ENCODE measurements at places on chromosomes 1 and 21.

GRCh38 chr1:31515056-31515775 lies 61.1 kb upstream of the TINAGL1 start:
- DNase-seq: no peak

GRCh38 chr1:146029117-146029516 lies 7.6 kb upstream of the HJV start:
- DNase-seq: peak; percentile 2

DNA sequence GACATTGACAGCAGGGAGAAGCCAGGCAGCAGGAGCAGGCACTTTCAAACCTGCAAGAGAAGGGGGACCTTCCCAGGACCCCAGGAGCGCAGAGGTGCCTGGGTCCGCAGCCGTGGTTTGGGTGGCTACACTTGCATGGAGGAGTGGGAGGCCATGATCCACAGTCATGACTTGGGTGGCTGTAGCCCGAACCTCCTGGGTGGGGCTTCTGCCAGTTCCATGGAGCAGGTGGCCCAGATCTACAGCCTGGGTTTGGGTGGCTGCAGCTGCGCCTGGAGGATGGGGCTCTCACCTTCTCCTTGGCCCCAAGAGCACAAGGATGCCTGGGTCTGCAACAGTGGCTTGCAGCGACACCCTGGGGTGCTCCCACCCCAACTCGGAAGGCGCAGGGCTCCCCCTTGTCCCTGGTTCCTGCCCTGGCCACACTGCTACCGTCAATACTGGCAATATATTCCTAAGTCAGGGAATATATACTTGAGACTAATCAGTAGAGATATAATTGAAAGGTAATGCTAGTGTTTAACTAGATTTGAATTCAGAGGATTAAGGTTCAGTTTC lies 2.3 kb upstream of the OR6K6 start:
- DNase-seq: no peak

DNA sequence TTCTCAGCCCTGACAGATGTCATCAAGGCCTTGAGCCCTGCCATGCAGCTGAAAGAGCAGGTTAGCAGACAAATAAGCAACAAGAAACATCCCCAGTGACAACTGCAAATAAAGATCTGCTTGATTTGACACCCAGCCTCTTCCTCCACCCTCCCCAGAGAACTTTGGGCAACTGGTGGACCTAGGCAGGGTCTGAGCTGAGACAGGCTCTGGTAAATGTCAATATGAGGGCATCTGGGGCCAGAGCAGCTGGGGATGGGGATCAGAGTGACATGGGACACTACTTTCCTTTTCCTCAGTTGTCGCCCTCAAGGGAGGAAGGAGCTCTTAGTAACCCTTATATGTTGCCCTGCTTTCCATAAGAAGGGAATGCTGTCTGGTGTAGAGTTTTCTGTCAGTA lies 544.1 kb downstream of the NEGR1 start:
- no peak for DNase-seq

DNA sequence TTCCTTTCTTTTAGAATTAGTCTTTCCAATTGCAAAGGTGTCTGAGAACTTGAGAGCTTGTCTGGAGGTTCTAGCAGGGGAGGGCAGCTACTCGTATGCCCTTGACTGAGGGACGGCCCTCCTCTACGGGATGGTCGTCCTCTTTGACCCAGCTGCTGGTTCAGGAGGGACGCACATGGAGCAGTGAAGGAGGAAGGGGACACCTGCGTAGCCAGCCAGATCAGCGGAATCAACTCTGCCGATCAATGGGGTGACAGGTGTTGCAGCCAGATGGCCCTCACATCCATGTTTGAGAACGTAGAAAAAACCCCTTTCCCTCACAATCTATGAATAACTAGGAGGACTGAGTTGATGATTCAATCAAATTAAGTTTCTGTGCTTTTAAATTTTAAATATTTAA lies 15.7 kb upstream of the A3GALT2 start:
- DNase-seq: no peak

- DNase-seq: no peak
These were observed 212.0 kb downstream of the COL11A1 start for GRCh38 chr1:102896286-102896685.

- DNase-seq: no peak
These were observed 5.1 kb upstream of the LENEP start for GRCh38 chr1:154988058-154988954.

DNA sequence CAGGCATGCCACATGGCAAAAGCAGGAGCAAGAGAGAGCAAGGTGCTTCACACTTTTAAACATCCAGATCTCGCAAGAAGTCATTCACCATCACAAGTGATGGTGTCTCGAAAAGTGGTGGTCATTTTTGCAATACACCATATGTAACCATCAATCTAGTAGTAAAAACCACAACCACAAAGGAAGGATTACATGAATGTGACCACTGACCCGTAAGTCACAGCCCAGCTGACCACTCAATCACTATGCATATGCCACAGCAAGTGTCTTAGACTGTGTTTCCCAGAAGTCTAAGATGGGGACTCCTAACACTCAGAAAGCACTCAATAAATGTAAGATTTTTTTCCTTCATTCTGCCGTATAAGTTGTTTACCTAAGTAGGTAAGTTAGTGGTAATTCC lies 76.9 kb downstream of the FH start:
- DNase-seq: no peak

DNA sequence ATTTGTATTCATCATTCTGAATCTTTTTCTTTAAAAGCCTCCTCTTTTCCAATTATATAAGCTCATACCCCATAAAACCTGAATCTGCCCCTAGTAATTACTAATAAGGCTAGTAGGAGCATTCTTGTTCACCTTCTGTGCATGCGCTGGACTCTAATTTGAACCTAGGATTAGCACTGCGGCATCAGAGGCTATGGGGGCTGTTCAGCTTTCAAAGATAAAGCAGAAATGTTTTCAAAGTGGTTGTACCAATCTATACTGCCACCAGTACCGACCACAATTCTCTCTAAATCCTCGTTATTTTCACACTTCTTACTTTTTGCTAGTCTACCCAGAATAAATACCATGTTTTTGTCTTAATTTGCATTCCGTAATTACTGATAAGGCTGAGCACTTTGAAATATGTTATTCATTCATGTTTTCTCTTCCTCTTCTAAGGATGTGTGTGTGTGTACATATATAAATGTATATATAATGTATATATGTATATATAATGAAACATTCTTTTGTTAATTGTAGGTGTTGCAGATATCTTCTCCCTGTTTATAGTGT lies 1.6 kb upstream of the DDX59 start:
- DNase-seq: no peak

GRCh38 chr1:90964444-90965035 lies 57.3 kb downstream of the ZNF644 start:
- peak; percentile 29 for DNase-seq

DNA sequence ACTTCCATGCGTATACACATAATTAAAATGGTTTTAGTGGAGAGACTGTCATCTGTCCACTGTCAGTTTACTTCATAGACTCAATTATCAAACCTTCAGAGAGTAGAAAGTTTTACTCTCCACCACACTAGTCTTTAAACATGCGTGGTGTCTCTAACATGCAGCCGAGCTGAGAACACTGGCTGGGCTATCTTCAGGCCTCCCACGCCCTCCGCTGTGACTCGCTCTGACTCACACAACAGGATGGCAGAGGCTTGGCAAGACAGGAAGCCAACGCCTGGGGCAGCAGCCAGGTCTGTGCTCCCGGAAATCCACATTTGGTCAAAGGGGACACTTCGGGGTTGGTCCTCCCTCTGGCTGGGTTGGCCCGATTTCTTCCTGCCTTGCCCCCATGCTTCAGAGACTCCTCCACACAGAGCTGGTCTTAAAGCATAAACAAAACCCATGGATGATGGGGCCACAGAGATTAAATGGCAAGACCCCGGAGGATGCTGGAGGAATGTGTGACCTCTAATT lies 22.7 kb upstream of the IFNGR2 start:
- DNase-seq: peak; percentile 97

DNA sequence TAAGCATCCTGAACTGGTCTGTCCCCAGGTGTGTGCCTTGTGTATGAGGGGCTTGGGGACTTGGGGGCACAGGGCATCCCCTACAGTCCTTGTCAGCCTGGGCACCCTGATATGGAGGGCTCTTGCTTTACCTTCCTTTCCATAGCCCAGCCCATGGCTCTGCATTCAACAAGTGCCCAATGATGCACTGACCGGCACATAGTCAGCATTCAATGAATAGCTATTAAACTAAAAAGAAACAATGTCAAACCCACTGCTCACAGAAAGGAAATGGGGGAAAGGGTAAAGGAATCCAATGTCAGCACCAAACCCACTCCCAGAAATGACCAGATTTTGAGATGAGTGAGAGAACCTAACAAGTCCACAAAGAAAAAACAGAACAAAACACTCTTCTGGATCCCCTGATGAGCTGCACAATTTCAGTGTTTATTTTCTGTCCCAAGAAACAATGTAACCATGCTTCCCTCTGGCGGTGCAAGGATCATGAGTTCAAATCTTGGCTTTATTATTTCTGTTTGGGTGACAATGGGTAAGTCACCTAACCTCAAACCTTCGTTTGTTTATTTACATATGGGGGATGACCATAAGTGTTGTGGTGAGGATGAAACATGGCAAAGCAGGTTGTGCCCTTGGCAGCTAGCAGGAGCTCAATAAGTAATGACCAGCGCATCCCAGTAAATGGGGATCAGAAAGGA lies 22.0 kb downstream of the SYT6 start:
- DNase-seq: peak; percentile 31

DNA sequence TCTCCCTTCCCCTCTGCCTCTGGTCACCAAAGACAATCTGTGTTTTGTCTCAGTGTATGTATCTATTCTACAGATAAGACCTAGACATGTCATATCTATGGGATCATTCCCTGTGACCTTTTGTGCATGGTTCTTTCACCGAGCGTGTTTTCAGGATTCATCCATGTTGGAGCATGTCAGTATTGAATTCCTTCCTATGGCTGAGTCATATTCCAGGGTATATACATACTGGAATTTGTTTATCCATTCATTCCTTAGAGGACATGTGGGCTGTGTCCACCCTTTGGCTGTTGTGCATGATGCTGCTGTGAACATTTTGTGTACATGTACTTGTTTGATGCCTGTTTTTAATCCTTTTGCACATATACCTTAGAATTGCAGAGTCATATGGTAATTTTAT lies 69.9 kb downstream of the NFASC start:
- DNase-seq: peak; percentile 13

- DNase-seq: no peak
These were observed 19.8 kb downstream of the ATP1A1 start for GRCh38 chr1:116392717-116393404.

DNA sequence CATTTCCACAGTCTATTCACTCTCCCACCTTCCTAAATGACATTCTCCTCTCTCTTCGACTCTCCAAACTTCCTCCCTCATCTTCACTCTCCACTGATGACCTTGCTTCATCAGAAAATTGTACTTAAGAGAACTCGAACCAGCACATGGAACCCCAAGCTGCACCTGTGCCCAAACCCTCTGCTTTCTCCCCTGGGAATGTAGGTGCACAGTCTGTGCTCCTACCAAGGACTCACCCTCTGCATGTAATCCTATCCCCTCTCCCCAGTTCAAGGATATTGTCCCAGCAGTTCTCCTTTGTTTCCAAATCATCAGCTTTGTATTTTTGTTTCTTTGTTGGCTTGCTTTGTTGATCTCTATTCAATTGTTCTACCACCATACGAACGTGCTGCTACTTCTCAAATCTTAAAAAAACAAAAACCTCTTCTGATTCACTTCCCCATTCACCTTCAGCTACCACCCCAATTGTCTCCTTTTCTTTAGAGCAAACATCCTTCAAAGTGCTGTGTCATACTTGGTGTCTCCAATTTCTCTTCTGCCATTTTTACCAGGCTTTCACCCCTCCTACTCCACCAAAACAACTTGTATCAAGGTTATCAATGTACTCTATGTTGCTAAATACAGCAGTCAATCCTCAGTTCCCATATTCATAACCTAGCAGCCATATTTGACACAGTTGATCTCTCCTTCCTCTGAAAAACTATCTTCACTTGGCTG lies 26.8 kb downstream of the RAB3B start:
- no peak for DNase-seq

GRCh38 chr1:224700918-224701531 lies 84.9 kb downstream of the CNIH3 start:
- peak; percentile 27 for DNase-seq

- no peak for DNase-seq
These were observed 22.0 kb upstream of the THEM5 start for GRCh38 chr1:151875419-151876097.

GRCh38 chr21:27077501-27077900 lies 110.6 kb upstream of the ADAMTS5 start:
- no peak for DNase-seq

DNA sequence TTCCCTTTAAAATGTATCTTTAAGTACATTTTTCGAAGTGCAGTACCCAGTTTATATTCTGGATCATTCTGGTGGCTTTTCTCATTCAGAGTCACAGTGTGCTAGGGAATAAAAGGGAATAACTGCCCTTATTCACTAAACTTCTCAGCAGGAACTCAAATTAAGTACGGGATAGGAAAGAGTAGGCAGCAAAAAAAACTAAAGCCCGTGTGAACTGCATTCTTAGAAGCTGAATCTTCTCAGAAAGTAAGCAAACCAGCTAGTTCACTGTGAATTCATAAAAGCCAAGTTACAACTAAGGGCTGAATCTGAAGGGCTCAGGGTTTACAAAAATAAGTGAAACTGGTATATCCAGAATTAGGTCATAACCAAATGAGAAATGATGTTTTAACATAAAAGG lies 22.0 kb downstream of the PRPF38A start:
- DNase-seq: peak; percentile 73

DNA sequence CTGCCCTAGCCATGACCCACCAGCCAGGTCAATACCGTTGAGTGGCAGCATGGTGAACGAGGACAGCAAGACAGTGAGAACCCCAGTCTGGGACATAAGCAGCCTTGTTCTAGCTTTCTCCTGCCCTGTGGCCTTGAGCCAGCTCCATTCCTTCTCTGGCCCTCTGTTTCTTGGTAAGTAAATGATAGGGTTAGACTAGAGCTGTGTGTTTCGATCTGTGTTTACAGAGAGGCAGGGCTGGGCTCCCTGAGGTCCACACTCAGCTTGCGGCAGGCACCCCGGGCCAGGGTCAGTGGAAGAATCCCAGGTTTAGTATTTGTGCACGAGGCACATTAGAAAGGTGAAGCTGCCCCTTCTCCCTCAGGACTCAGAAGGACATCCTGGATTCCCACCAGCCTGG lies 27.3 kb downstream of the FOXO6 start:
- no peak for DNase-seq

DNA sequence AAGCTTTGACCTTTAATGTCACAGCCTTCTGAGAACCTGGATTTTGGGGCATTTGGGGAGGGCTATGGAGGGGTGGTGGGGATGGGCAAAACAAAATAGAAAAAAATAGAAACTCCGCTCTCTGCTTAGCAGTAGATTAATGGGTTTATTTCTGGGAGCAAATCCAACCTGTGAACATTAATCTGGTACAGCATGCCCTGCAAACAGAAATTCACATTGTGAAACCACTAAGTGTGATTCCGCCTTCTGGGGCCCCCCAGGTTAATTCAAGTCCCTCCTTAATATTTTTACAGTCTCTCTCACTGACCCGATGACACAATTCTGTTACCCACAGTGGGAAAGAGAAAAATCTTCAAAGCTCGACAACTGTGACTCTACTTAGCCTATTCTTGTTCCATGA lies 76.4 kb downstream of the TIAM1 start:
- DNase-seq: no peak

GRCh38 chr1:165842671-165843129 lies 15.3 kb downstream of the UCK2 start:
- peak; percentile 51 for DNase-seq

Data from EH (cell line).